ENCODE measurements at places on chromosomes 16 and 17.

GRCh38 chr16:64094181-64094965, 1027.5 kb downstream of the CDH11 start:
- no peak for DNase-seq

DNA sequence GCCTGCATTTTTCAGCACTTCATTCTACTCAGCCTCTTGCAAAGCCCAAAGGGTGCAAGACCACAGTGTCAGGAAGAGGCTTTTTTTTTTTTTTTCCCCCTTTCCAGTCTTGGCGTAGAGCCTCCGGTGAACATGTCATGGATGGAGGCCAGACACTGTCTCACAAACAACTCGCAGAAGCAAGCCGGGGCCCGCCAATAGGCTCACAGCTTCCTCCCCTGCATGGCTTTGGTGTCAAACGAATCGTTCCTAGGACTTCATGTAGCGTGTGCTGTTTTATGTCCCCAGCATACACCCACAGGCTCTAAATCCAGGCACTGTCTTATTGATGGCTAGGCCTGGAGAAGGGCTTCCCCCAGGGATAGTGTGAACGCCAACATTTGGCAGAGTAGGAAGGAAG, 457.7 kb upstream of the MAF start:
- DNase-seq = no peak

GRCh38 chr16:87457709-87458423, 35.0 kb downstream of the ZCCHC14 start:
- DNase-seq = peak; percentile 64

DNA sequence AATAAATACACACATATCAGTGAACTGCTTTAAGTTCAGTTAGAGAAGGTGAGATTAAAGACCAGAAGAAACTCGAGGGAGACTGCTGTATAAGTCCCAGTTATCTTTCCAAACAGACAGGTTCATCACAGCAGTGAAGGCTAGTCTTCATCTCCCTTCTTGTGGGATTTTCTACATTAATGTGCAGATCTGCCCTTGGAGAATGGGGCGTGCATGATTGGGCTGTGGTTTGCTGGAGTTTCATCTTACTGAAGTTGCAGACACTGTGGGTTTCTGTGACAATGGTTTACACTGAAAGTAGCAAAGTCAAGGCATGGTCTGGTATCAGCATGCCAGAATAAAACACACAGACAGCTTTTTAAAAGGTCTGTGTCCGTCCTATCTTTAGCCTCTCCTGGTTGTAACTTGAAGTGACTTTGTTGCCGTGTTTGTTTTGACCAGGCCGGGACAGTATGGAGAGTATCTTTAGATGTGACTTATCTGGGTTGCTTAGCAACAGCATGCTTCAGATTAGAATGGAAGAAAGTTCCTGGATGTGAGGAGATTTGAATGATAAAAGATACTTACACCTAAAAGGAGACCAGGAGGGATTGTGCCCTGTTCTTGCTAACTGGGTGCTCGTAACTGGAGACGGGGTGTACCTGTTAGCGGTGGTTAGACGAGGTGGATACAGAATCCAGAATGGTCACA, 16.1 kb downstream of the NAA60 start:
- DNase-seq = no peak

- no peak for DNase-seq
These were observed 6.7 kb downstream of the MMP28 start for GRCh38 chr17:35788477-35789368.

DNA sequence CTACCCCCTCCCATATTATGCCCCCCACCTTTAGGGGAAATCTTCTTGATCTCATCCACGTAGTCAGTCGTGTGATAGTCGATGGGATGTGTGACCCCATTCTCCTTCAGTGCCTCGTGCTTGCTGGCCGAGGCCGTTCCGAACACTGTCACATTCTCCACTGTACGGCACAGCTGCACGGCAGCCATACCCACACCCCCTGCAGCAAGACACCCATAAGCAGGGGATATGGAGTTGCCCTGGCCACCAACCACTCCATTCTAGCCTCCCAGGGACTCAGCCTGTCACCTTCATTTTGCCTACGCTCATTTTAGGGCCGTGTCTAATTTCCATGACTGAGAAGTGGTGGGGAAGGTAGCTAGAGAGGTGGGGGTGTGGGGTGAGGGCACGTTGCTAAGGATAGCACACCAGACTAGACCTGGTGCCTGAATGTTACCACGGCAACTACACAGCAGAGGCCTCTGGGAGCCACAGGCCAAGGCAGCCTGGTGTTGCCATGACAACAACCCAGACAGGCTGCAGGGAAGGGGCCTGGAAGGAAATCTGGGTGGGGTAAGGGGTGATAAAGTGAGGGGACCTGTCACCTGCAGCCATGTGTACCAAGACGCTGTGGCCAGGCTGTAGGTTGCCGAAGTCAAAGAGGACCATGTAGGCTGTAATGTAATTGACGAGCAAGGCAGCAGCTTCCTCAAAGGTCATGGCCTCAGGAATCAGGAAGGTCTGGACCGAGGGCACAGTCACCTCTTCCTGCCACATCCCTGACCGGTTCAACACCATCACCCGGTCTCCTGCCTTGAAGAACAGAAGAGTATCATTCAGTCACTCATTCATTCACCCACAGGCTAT, 4.0 kb downstream of the VAT1 start:
- no peak for DNase-seq

GRCh38 chr17:44000141-44000860, 4.1 kb upstream of the NAGS start:
- DNase-seq = no peak

GRCh38 chr17:9028202-9028987, 7.1 kb downstream of the NTN1 start:
- no peak for DNase-seq

DNA sequence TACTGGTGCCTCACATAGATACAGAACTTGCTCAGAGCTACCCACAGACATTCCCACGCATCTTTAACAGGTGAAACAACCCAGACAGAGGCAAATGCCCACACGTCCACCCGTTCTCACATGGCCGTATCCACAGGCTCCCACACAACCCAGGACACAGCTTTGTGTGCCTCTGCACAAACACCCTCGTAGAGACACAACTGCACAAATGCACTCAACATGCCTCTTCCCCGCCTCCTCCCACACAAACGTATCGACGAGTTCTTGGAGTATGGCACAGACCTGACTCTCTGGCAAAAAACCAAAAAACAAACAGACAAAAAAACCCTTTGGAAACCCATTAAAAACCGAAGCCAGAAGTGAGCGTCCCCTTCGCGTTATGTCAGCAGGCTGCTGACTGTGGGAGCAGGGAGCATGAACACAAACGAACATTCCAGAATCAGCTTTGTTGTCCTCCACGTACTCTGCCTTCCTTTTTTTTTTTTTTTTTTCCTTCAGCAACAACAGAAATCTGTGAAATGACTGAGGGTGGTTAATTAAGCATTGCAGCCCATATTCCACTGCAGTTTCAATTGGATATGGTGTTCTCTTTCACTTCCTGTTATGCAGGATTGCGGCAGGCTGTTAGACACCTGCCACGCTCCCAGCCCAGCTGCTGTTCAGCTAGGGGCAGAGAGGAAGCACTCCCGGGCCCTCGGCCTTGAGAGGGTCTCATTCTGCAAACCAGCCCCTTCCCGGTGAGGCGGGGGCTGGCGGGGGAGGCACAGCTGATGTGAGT, 313.7 kb downstream of the MAF start:
- no peak for DNase-seq

DNA sequence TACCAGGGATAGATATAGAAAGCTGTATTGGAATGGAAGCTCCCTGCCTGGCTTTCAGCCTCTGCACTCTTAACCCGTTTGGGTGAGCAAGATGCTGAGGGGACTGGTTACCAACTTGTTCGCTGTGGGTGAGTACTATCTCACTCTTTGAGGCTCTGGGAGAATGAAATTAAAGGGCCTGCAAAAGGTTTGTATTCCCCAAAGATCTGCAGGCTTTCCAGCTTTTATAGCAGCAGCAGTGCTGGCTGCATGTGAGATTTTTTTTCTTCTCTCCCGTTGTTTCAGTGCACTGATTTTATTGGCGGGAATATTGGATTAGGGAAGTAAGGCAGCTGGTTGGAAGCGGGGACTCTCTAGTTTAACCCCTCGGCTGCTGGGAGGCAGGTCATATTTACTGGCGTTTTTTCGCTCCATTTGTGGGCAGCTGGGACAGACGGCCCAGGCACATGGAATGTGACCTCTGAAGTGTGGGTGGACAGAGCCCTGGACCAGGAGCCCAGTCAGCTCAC, 30.9 kb downstream of the C17orf75 start:
- no peak for DNase-seq

DNA sequence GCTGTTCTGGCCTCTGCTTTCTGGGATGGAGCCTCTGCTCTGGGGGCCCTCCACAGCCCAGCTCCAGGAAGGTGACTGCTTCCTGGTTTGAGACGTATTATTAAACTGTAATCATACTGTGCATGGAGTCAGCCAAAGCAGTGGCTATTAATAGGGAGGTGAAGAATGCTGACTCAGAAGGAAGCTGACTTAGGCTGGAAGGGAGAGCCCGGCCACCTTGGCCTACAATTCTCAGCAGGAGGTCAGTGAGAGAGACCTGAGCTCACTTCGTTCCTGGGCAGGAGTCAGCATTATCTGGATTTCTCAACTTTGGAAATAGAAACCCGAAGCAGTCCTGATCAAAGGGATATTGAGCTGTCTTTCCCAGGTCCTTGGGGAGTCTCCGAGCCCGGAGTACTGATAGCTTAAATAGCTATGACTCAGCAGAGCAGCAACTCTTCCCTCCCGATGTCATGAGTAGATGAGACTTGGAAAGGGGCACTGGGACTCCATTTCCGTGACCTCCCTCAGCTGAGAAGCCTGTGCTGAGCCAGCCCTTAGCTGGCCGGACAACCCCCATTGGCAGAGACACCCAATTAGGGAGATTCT, 91.8 kb downstream of the YPEL2 start:
- no peak for DNase-seq

- no peak for DNase-seq
These were observed 5.9 kb upstream of the XYLT1 start for GRCh38 chr16:17476414-17477259.

DNA sequence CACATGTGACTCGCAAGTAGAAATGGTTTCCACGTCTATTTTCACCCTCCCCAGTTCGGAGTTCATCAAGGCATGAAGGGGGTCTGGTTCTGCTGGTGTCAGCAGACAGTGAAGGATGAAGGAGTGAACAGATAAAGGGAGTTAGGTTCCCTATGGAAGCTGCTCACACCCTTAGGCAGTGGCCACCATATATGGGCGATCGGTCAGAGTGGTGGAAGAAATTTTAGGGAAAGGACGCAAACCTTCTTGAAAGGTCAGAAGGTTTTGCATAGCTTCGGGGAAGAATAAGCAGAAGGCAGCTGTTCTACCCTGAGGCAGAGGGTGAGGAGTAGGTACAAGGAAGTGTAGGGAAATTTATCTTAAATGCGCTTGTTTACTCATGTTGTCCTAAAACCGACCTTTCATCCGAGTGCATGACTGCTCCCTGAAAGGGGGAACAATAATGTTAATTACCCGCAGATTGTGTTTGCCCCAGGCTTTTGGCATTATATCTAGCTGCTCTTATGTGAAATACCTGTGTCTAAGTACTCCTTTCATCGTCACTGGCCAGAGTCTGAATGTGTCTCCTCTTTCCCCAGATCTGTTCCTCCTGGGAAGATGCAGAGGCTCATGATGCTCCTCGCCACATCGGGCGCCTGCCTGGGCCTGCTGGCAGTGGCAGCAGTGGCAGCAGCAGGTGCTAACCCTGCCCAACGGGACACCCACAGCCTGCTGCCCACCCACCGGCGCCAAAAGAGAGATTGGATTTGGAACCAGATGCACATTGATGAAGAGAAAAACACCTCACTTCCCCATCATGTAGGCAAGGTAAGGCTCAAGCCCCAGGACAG, 12.5 kb downstream of the CDH5 start:
- DNase-seq = no peak

- DNase-seq = no peak
These were observed 56.7 kb downstream of the METRNL start for GRCh38 chr17:83136156-83136555.

DNA sequence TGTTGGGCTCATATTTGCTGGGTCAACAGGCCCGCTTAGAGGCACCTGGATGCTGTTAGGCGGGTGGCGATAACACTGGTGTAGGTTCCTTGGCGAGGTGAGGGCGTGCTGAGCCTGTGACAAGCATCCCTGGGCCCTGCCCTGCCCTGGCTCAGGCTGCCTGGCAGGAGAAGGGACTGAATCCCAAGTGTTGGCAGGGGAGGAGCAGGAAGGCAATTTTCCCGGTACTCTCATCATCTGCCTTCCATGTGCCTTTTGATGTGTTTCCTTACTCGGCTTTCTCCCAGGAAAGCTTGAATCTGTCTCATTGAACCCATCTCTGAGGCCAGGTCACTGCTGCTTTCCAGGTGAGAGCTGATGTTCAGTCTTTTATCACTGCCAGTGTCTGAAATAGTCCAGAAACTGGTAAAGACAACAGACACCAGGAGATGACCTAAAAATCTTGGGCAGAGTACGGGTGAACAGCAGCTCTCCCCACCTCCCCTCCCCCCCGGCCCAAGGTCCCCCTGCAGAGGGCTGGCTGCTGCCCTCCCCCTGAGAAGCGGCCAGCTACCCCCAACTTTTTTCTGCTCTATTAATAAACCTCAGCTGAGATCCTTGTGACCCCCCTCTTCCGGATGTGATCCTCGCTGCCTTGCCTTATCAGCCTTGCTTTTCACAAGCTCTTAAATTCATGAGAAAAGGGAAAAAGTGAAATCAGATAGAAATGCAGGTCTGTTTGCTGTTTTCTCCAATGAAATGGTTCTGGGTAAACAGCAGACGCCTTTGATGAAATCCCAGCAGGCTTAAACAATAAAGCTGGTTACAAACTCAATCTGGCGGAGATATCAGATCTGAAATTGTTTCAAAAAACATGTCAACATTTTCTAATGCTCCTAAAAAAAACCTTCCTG, 29.0 kb downstream of the RTN4RL1 start:
- no peak for DNase-seq

DNA sequence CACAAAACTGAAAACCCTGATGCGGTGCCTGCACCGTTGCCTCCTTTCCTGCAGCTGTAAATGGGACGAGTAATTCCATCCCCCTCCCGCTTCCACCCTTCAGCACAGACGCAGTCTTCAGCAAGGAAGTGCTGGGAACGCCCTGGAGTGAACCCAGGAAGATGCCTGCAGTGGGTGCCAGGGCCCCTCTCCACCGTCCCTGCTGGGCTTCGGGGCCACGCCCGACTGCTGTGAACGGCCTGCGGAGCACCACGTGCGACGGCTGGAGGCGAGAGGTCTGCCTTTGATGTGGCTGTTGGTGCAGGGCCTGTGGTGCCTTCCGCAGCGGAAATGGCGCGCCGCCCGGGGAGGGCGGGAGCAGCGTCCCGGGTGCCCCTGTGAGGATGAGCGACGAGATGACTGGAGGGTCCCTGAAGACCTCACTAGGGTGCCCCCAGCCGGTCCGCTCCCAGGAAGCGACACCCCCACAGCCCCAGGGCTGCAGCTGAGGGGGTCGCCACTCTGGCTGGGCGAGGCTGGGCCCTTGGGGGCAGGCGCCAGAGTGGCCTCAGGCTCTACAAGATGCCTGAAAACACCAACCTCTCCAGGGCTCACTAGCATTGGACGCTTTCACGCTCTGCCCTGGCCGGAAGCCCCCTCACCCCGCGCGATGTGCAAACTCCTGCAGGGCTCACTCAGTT, 749 bp upstream of the MC1R start:
- DNase-seq = peak; percentile 94

DNA sequence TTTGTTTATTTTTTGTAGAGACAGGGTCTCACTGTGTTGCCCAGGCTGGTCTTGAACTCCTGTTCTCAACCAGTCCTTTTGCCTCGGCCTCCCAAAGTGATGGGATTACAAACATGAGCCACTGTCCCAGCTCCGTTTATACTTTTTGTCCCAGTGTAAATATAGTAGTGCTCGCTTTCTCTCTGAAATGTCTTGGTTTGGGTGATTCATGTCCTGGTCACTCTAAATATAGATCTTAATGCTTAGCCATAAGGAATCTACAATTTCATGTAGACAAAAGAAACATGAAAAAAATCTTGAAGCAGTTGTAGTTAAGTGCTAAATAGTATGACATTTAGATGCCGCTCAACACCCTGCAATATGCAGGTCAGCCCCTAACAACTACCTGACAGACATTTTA, 126.9 kb downstream of the KATNIP start:
- no peak for DNase-seq

All from 8988T (cell line).